ENCODE measurements at places on chromosomes 4 and X.

DNA sequence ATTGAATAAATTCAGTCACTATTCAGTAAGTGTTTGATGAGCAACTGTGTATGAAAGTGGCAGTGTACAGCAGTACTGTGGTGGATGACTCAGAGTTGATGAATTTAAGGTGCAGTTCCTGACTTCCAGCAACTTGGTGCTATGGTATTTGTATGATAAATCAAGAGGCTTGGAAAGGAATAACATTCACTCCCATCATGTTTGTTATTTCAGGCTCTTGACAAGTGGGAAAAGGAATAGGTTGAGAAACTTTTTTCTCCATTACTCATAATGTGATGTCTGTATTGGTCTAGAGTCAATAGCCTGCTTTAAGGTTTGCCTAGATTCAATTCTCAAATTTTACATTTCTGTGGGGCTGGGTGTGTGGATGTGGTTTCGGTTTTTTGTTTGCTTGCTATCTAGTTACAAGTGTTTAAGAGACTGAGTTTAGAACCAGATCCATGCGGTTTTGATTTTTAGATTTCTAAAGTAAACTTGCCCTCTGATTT, 35.1 kb upstream of the CYP2U1 start:
- DNase-seq: no peak

- DNase-seq: no peak
Measured at GRCh38 chrX:43166874-43167273, 388.9 kb upstream of the PPP1R2C start.

DNA sequence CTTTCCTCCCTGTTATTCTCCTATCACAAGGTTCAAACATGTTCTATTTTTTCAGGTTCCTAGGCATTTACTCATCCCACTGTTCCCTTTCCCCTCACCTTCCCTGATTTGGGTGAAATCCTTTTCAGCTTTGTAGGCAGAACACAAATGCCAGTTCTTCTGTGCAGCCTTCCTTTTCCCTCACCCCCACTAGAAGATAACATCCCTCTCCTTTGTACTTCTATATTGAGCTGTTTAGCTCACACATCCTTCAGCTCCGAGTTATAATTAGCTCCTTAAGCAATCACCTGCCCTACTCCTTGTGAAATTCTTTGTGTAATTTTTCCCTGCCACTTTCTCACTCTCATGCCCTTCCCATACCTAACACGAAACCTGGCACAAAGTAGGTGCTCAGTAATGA, 240.9 kb downstream of the AR start:
- DNase-seq: no peak

DNA sequence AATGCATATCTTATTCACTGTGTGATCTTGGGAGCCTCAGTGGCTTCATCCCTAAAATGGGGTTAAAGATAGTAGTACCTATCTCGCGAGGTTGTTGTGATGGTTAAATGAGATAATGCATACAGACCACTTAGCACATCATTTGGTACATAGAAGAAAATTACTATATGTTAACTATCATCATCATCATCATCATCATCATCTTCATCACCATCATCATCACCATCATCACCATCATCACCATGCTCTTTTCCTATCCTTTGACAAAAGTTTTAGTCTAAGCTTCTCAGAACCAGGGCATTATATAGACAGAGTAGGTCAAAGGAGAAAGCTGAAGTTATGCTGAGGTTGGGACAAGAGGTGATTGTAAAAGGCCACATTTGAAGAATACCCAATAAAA, 145.0 kb downstream of the GPC3 start:
- DNase-seq: no peak

- no peak for DNase-seq
Measured at GRCh38 chr4:69497886-69498395, 2.2 kb upstream of the UGT2B4 start.

GRCh38 chr4:41339812-41340809, 83.4 kb downstream of the UCHL1 start:
- no peak for DNase-seq

- no peak for DNase-seq
Measured at GRCh38 chr4:8871417-8872401, at the start of gene HMX1. Gene HMX1, minus strand, starts transcription at chr4:8871839. Its CDS starts 225 bp downstream, at chr4:8871614.
